ENCODE measurements at places on chromosomes 7 and 10.

DNA sequence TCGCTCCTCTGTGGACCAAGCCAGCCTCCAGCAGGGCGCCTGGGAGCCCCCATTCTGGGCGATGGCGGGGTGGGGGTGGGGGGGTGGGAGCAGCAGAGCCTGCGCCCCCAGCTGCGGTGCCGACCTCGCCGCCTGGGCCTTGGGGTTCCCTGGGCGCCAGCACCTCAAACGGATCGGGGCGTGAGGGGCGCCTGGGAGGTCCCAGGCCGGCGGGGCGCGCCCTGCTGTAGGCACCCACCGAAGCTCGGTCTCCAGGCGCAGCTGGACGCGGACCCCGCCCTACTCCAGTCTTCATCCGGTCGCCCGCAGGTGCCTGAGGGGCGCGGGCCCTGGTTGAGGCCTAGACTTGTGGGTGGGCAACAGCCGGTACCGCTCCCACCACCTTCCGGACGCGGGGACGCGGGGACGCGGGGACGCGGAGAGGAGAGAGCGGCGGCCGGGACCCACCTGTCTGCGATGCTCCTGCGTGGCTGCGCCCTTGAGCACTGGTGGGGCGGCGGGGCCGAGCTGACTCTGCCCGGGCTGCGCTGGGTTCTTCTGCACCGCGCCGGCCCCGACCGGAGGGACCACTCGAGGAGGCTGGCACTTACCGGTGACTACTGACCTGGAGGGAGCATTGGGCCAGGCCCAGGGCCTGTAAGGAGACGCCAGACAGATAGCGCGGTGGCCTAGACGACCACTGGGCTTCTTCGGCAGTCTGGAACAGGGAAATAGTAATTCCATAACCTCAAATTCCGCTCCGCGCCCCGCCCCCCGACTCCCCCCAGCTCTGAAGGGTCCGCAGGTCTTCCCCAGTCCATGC is 5.5 kb upstream of the KCP start:
- no peak for DNase-seq

GRCh38 chr10:6321880-6322279 is 119.1 kb downstream of the PFKFB3 start:
- DNase-seq, result no peak

GRCh38 chr10:23742807-23743206 is 303.9 kb downstream of the OTUD1 start:
- no peak for DNase-seq

GRCh38 chr7:140317597-140317996 is 80.7 kb downstream of the SLC37A3 start:
- DNase-seq, result no peak

DNA sequence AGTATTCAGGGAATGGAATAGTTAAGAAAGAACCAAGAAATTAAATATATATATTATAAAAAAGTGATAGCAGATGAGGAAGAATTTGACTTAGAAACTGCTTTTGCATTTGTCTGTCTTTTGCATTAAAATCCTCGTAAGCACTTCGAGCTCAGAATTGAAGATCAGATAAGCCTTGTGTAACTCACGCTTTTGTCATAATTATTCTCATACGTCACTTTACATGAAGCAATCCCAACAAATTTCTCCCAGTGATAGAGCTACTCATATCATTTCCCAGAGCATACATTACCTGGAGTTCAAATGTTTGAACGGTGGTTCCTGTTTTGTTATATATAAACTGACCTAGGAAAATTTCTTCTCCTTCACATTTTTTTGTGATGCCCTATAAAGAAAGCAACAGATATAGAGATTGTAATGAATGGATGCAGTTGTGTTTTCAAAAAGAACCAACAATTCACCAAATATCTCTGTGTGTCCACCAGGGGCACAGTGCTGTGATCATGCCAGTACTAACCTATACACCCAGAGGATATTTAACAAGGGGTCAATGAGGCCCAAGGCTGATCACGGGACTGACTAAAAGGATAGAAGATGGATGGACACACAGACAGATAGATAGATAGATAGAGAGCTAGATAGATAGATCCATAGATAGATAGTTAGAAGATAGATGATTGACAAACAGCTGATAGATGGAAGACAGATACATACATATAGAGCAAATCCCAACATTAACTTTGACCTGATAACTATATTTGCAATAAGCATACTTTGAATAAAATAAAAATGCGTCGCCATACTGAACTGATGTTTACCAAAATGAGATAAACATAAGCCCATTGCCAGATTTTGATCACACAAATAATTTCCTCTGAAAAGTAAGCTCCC is 9.3 kb upstream of the HUS1 start:
- DNase-seq, result no peak

DNA sequence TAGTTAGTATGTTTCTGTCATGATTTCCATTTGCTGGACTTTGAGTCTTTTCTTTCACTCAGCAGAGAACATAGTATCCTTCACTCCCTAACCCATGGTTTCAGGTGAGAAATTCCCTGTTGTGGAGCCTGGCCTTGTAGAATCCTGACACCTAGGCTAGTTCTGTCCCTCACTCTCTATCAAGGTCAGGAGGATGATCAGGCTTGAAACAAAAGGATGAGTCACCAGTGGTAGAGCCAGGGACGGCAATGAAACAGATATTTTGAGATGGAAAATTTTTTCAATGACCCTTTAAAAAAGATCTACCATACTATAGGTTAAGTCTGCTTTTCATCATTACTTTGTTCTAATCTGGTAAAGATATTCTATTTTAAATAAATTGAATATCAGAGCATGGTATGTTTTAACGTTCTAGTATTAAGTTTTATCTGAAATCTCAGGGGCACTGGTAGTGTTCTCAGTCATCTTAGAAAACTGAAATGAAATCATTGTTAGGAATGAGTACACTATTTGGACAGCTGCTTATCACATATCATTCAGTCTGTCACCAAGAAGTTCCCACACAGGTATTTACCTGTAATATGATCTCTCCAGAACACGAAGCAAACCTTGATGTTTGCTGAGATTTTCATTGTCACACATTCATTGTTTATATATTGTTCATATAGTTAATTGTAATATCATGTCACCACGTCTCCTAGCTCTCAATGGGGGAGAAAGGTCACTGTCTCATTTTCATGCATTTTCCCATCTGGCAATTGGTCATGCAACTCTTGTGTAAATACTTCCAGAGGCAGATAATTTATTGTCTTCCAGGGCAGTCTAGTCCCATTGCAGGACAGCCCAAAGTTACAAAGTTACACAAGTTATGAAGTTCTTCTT is 299.9 kb upstream of the LRRTM3 start:
- DNase-seq, result no peak

GRCh38 chr10:107733328-107734130 is 569.0 kb upstream of the SORCS1 start:
- peak; percentile 21 for DNase-seq

GRCh38 chr10:23978317-23978716 is 230.6 kb upstream of the KIAA1217 start:
- DNase-seq, result no peak

DNA sequence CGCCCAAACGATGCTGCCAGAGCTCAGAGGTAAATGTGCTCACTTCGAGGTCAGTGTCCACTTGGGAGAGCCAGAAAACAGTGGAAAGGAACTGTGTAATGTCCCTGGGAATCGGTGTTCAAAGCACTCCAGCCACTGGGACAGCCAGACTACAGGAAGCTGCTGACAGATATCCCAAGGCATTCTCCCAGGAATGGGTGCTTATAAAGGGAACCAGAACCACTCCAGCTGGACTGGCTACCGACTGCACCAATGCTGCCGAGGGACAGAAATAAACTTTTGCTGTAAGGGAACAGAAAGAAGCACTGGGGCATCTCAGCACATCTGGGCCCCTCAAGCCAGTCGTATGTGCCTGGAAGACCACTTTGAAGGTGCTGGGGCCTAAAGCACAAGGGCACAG is 76.7 kb downstream of the ATXN7L1 start:
- DNase-seq, result no peak

DNA sequence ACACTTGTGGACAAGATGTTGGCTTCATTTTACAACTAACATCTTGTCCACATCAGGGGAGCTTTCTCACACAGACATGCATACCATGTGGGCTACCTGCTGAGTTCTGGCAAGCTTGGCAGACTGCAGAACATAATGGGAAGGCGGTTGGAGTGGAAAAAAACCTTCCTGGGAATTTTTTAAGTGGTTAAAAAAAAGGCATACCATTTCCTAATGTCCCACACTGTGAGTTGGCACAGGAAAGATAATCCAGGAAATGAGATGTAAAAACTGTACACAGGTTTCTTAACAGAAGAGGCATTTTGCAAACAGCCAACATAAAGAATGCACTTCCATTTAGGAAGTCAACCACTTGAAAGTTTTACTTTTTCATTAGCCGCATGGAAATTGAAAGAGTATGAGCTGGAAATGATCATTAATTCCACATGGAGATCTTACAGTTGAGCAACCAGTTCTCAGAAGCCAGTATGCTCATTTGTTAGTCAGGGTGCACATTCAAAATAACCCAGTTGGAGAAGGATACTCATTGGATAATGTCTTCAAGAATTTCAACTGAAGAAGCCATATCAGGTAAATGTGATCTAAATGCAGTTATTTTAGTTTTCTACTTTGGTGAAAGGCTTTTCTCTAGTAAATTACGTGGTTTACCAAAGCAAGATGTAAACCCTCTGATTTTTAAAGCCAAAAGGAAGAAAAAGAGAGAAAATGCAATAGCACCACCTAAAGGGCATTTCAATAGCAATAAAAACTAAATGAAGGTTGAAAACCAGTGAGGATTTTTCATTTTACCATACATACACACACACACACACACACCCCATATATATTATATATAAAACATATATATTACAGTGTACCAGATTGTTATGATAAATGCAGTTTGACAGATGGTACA is 194.0 kb downstream of the TAX1BP1 start:
- DNase-seq, result peak; percentile 55

GRCh38 chr7:95545673-95546072 is 50.6 kb downstream of the PDK4 start:
- no peak for DNase-seq

DNA sequence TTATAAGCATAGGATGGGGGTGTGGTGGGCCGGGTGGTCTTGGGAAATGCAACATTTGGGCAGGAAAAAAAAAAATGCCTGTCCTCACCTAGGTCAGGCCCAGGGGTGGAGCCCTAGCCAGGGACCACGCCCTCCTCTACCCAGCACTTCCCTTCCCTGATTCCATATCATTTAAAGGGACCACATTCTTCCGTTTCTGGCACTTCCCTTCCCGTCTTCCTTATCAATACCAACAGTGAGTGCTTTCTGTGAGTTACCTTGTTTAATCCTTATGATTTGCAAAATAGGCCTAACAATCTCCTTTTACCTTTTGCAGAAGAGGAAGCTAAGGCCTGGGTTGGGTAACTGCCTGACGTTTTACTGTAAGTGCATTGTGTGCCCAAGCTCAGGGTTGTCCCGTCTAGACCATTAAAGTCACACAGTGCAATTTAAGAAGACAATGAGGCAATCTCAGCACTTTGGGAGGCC is 16.7 kb upstream of the C10orf95 start:
- no peak for DNase-seq

GRCh38 chr7:131513245-131514061 is 43.0 kb downstream of the PODXL start:
- no peak for DNase-seq

- DNase-seq, result peak; percentile 10
Measured at GRCh38 chr10:47311932-47312662, 10.2 kb upstream of the GDF2 start.

DNA sequence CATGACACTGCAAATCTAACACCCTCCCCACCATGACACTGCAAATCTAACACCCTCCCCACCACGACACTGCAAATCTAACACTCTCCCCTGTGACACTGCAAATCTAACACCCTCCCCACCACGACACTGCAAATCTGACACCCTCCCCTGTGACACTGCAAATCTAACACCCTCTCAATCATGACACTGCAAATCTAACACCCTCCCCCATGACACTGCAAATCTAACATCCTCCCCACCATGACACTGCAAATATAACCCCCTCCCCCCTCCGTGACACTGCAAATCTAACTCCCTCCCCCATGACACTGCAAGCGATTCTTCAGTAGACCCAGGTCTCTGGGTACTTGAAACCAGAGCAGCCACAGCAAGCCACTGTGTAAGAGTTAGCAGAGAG is 604.4 kb downstream of the DNAJB6 start:
- DNase-seq, result no peak
